ENCODE measurements at places on chromosomes 5 and 9.

DNA sequence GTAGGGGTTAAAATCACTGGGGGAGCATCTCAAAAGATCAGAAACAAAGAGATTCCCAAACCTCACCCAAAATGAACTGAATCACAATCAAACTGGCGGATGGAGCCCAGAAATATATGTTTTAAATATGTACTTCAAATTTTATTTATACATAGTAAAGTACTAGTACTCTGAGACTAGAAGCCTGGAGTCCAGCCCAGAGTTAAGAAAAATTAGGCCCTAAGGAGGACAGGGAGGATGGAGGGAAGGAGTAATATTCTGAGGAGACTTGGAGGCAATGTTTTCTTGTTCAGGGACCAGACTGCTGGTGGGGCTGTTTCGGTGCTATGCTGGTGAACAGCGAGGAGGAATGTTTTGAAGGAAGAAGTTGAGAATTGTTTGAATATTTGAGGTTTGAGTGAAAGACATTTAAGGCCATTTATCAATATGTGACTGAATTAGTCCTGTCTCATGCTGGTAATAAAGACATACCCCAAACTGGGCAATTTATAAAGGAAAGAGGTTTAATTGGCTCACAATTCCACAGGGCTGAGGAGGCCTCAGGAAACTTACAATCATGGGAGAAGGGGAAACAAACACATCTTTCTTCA is 552.4 kb upstream of the DAB2 start:
- no peak for DNase-seq

DNA sequence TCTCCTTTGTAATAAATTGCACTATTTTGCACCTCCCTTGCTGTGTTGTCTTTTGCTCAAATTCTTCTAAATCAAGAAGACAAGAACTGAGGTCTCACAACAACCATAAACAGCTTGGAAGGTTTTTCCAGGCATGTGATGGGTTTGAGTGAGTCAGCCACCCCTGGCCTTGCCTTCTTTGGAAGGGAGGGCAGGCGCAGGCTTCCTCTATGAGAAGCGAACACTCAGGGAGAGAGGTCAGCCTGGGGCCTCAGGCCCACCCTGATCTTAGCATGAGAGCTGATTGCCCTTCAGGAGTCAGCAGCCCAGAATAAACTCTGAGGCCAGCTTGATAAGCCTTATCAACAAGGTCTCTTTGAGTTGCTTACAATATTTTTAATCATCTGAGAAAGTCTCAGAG is 31.6 kb downstream of the S1PR3 start:
- no peak for DNase-seq

DNA sequence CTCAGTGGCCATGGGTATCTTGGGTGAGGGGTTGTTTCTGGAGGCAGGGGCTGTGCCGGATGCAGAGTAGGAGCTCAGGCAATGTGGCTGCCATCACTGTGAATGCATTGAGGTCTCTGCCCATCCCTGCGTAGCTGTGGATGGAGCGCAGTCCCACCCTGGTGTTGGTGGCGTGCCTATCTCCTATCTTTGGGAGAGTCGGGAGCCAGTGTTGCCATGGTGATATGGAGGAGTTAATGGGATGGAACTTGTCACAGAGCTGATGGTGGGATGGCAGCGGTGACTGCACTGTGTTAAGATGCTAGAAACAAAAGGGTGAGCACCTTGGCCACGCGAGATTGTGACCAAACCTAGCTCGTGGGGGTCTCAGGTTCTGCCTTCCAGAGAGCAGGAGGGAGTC is 197.3 kb downstream of the MELK start:
- no peak for DNase-seq

DNA sequence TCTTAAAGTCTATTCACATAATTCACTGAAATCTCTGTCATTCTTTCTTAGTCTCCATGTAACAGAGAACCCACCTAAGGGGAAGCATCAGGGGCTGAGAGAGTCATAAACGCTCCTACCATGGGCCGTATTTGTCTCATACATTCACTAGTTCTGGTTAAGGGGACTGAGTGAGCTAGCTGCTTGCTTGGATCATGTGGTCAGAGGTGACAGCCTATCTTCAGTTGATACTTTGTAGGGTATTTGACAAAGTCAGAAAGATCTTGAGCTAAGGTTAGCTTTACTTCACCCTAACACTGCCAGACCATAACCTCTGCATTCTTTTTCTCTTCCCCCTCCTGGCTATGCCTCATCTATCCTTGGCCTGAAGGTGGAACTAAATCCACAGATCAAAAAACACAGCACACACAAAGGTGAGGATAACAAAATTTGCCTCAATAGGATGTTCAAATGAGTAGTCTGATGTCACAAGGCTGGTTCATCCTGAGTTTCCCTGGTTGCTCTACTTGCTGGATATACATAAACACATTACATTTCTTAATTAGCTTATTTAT is 66.5 kb downstream of the MARCHF3 start:
- no peak for DNase-seq

GRCh38 chr9:35914301-35914807 is 5.1 kb downstream of the SPAAR start:
- no peak for DNase-seq

DNA sequence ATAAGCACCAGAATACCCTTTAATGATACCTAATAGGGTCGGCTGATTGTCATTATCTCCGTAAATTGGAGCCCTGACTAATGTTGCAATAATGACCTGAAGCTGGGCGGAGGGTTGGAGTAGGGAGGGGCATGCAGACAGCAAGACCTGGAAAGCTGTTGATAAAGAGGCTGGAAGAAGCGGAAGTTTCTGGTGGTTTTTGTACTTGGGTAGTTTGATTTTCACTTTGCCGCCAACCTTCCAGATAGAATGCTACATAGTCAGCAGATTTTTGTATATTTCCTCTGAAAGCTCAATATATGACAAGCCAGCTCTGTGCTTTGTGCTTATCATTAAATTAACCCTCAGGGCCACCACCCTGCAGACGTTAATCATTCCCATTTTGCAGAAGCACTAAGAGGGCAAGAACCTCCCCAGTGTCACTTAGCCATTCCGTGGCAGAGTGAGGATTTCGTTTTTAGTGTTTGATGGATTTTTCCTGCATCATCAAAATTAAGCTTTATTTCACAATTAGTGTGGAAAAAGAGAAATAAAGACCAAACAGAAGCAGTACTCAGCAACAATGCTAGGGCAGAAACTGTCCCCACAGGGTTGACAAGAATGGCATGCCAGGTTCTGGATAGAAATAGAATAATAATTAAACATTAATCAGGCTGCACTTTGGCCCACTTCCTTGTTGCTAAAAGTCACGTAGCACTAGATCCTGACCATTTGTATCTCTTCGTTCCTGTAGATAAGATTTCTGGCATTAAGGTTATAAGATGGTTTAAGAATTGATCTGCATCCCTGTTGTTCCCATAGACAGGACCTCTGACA is 34.7 kb downstream of the DIRAS2 start:
- no peak for DNase-seq

- DNase-seq: no peak
These were observed 6.9 kb downstream of the FGD3 start for GRCh38 chr9:92954049-92954861.

DNA sequence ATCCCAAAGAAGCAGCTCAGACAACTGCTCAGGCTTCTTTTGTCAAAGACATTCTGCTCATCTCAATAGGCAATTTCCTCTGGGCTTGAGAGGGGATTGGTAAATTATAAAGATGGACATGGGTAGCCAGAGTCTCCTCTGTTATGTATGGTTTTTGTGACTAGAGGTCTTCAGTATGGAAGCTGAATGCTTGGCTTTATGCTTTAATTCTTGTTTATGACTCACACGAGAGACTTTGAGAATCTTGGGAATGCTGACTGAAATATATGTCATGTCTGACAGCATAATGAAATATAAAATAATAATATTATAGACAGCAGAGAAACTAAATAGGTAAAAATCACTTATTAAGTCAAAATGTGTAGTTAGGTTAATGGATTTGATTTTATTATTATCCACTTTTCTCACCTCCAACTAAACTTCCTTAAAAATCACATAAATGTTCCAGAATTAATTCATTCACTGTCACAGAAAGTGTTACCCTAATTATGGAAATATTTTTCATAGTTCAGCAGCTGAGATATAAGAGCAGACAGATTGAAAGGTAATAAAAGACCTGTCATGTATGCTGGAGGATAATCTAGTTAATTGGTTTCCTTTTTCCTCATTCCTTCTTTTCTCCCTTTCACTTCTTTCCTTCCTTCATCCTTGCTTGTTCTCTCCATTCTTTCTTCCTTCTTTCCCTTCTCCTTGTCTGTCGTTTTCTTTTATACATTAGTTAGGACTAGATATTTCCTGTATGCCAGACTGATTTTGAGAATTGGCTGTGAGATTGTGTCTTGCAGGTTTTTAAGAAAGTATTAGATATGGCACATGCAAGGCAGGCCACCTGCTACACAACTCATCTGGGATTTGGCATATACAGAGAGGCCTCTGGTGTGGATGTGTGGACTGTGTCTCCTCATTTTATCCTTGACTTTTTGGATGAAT is 1866.1 kb upstream of the NUDT12 start:
- no peak for DNase-seq

DNA sequence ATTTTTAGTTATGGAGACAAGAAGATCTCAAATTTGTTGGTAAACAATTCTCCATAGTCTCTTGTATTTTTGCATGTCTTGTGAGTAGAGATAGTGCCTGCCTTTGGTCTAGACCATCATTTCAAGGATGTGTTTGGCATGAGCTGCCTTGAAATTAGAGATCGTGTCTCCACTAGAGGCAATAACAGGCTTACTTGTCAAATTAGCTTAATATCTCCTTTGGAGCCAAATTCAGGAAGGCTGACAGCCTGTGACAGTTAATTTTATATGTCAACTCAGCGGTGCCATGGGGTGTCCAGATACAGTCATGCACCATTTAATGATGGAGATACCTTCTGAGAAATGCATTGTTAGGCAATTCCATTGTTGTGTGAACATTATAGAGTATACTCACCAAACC is 24.8 kb upstream of the PRDM9 start:
- no peak for DNase-seq

- DNase-seq: no peak
These were observed 500 bp upstream of the CREBRF start for GRCh38 chr5:173055722-173055982.

- DNase-seq: no peak
These were observed 75.1 kb downstream of the AMBP start for GRCh38 chr9:114002986-114003350.

DNA sequence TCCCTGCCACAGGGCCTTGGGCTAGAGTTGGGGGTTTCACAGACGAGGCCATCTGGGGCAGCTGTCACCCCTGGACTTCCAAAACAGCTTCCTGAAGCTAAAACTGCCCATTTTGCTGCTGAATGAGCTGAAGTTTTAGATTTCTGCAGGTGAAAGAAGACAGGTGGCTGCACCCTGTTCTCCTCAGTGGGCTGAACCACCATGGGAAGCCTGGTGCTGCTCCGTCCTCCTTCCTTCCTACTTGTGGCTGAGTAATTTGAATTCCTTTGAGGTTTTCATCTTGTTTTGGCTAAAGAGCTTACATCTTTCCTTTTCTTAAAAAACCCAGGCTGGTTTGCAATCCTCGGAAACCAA is 5.3 kb downstream of the NKD2 start:
- DNase-seq: no peak

DNA sequence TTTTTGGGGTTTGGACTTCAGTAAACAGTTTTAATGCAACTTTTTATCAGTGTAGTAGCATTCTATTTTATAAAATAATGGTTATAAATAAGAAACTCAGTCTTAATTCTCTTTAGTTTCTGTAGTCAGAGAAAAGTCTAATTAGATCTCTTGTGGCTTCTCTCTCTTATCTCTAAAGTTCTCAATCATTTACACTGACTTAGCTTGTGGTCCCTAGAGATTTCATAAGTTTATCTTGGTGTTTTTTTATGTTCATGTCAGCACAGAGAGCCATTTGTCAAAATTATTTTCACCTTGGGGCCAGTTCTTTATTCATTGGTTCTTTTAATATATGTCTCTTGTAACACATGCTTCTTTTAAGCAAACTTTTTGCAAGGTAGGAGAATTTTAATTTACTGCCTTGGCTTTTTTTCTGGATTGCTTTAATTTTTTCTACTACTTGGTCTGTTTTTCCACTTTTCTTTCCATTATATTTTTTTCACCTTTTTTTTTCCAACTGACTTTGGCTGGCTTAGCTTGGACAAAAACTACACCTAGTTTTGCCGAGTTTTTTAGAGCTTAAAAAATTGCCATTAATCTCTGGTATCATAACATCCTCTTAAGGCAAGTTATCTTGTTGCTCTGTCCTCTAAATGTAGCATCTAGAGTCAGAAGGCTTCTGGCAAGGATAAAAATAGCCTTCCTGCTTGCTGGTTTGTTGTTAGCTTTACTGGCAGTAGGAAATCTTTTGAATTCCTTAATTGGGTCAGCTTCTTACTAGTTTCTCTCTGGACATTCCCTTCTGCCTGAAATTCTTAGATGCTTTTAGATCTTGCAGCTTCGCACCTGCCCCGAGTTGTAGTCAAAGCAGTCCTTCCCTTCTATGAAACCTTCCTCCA is 35.3 kb downstream of the CPEB4 start:
- DNase-seq: no peak

DNA sequence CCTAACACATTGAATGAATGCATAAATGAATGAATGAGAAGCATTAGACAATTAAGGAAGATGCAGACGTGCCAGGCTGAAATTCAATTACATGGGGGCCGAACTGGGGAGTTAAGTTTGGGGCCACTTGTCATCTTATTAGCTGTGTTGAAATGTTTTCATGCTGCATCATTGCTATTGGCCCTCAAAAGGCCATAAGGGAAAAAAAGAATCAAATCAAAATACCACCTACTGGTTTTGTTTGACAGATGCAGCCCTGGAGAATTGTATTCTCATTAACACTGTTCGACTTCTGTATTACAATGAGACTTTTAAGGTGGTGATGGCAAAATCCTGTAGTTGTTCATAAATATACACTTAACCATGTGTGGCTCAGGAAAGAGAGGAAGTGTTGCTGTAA is 38.4 kb downstream of the UBE2QL1 start:
- no peak for DNase-seq

GRCh38 chr9:69590266-69590665 is 81.9 kb downstream of the APBA1 start:
- DNase-seq: no peak

DNA sequence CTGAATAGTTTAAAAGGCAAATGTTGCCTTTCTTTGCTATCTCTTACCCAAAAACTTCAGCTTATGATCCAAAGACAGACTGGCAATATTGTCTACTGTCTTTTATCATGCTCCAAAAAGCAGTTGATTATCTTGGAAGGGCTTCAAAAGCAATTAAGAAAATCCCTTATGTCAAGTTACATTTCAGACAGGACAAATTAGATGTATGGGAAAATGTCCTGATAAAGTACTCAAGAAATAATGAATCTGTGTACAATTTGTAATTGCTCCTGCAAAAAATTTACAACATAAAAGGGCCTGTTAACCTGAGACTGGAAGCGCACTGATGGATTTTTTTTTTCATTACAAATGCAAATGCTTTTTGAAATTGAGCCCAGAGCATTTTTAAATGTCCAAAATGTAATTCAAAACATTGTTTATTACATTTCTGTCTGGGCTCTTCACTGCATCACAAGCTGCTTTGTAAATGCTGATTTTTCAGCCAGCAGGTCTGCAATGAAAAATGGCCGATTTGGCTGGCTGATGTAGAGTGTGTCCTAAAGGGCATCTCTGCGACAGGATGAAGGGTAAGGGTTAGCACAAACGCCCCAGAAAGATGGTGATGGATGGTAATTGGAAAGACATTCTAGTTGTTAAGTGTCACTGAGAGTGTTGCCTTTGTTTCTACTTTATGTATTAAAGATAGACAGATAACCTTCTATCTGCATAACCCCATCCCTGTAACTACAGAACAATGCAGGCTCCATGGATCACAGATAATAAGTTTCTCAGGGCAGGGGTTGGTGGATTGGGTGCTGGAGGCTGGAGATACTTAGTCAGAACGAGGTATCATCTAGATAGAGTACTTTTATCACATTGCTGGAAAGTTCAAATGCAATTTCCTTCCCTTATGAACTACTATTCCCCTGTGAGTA is 27.0 kb downstream of the MAT2B start:
- DNase-seq: no peak

Data from anterior cingulate cortex (tissue), 58 donors.